ENCODE measurements at places on chromosomes 3 and 15. TPM values are rescaled to one million over a fixed set of nuclear protein-coding genes. Genes with fewer than 3 reads are reported as not detected.

The CCDC80 gene
- 8.0 TPM for total RNA-seq

The CMTM8 gene
- total RNA-seq: 7.4 TPM

The STX19 gene
- 3.1 TPM for total RNA-seq

The TADA3 gene
- total RNA-seq: 27.6 TPM

The VILL gene
- total RNA-seq: 13.2 TPM

The RAF1 gene
- 96.3 TPM for total RNA-seq

GRCh38 chr15:48865370-48866079 is 12.4 kb upstream of the EID1 start:
- no peak for DNase-seq

- DNase-seq: peak; percentile 56
Measured at GRCh38 chr15:66789029-66790025, 87.3 kb downstream of the SMAD6 start.

DNA sequence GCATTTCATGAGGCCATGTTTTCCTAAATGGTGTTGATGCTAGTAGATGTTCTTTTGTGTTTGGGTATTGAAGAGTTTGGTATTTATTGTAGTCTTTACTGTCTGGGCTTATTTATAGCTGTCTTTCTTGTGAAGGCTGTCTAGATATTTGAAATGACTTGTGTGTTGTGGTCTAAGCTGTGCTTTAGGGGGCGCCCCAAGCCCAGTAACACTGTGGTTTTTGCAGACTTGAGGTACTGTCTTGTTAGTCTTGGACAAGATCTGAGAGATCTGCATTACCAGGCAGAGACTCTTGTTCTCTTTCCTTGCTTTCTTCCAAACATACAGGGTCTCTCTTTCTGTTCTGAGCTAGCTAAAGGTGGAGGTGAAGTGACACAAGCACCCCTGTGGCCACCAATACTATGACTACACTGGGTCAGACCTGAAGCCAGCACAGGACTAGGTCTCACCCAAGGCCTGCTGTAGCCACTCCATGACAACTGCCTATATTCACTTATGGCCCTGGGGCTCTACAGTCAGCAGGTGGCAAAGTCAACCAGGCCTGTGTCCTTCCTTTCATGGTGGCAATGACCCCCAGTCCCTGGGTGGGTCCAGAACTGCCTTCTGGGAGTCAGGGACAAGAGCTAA is 152.1 kb upstream of the TBC1D5 start:
- DNase-seq: no peak

GRCh38 chr3:142944342-142944741 is 19.1 kb downstream of the PAQR9 start:
- no peak for DNase-seq

- no peak for DNase-seq
Measured at GRCh38 chr15:95293456-95294031, 1037.0 kb upstream of the NR2F2 start.

DNA sequence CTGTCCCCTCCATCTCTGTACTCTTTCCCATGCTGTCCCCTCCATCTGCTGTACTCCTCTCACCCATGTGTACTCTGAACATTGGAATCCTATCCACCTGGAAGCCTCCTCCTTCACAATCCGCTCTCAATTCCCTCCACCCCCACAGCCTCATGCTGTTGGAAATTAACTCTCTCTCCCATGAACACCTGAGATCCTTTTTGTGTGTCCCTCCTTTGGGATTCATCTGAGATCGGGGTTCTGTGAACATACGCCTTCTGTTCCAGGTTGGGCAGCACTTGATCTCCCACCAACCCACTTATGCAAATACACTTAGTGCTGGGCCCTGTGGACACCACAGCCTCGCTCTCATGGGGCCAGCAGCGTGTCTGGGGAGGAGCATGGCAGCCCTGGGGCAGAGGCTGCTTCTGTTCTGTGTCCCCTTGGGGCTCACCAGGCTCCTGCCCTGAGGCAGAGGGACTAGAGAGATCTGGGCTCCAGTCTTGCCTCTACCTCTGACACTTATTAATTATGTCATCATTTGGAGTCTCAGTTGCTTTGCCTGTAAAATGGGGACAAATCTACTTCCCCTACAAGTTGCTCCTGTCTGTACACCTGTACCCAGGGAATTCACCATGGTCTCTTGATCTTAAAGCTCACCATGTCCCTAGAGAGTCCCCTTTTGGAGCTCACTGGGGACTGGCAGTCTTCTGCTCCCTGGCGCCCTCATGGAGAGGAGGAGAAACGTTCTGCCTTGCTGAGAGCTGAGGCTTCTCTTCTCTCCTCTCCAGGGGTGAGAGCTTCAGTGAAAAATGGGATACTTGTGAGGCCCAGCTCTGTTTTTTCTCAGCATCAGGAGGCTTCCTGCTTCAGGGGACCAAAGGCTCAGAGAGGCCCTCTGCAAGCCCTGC is 42.7 kb downstream of the ITGA11 start:
- peak; percentile 28 for DNase-seq

DNA sequence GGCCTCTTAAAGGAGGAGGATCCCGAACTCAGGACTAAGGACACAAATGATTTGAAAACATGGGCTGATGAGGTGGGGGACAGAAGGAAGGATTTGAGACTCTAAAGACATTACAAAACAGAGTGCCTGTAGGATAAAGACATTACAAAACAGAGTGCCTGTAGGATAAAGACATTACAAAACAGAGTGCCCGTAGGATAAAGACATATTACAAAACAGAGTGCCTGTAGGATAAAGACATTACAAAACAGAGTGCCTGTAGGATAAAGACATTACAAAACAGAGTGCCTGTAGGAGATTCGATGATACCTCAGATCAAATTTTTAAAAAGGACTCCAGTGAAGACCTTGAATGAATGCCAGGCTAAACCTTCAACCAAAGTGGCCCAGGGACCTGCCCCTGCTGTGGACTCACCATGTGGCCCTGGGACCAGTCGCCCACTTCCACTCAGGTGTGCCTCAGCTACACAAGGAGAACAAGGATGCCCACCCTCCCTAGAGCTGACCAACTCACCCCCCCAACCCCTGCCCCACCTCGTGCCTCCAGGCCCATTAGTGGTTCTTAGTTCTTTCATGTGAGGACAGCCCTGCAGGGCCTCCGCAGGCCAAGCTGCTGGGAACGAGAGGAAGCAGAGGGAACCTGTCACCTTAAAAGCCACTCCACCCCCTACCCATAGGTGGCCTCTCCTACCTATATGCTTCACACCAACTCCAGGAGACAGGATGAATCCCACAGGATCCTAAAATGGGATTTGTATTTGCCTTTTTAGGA is 59.8 kb downstream of the SH3BP5 start:
- DNase-seq: peak; percentile 60

DNA sequence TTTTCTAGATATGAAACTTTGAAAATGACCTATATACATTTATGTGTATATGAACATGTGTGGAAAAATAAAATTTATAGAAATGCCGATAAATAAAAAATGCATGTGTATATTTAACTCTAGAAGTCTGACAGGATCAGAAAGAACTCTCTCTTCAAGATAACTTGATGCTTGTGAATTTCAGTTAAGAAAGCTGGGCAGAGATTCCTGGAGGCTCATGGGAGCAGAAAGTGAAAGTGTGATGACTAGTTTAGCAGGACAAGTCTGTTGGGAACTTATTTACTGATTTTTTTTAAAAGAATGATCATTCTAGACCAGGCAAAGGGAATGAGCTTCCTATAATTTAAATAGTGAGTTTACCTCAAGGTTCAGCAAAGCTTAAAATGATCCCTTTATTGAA is 81.5 kb upstream of the KCNAB1 start:
- DNase-seq: no peak

DNA sequence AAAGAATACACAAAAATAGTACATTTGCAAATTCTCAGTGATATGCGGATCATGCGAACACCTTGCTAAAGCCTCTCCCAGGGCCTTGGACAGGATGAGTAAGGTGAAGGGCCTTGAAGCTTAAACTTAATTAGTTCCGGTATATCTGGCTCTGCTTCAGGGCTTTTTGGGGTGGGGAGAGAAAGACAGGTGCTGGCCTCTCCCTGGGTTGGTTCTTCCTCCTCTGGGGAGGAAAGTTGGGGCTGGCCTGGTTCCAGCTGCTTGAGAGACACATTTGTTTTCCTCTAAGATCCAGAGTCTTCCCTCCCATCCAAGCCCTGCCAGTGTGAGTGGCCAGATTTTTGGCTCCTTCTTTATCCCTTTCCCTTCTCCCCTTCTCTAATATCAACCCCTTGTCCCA is 64.7 kb upstream of the EPHB3 start:
- no peak for DNase-seq

DNA sequence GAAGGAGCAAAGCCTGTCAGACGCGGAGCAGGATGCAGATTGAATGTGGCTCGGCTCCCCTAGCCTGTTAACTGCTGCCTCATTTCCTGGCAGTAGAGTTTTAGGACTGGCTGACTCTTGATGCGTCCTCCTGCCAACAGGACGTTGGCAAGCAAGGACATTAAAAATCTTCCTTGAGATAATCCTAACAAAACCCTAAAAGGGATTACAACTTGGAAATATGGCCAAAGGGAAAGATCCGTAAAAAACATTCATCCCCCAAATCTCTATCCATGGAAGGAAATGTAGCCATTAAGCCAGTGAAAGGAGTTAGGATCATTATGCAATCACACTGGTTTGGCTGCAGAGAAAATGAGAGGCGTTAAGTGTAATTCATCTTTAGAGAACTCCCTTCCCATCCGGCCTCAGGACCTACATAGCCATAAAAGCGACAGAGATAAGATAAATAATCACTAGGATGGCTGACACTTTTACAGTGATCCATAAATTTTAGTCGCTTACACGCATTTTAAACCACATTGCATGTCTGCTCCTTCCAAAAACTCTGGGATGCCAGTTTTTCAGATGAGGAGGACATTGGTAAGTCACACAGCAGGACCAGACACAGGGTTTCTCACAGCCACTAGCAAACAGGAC is 44.5 kb upstream of the C3orf80 start:
- DNase-seq: no peak

DNA sequence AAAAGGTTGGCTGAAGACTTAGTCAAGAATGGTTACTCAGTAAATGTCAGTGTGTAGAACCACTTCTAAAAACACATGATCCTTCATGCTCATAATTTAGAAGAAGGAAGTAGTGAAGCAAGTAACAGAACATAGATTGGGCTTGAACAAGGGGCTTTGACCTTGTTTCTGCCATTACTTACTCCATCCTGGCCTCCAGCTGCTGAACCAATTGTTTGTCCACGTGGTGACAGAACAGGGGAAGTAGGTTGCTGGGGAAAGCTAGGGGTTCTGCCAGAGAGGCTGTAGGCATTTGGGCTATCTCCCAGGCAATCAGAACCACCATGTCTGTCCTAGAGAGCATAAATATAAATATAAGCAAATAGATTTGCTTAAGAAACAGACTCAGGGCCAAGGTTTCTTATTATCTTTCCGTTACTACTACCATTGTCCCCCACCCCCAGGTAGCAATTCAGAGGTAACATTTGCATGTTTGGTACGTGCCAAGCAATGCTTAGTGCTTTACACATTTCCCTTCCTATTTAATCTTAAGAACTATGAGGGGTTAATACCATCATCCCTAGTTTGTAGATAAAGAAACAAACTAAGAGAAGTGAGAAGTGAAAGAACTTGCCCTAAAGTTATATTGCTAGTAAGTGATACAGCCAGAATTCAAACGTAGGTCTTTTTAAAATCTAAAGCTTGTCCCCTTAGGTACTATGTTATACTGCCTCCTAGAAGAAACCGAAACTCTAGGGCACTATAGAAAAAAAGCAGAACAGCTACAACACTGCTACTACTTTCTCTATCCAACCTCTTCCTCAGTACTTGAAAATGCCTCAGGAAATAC is 3.0 kb upstream of the SPG11 start:
- no peak for DNase-seq

- DNase-seq: no peak
Measured at GRCh38 chr3:73719413-73719851, 94.7 kb upstream of the PDZRN3 start.

DNA sequence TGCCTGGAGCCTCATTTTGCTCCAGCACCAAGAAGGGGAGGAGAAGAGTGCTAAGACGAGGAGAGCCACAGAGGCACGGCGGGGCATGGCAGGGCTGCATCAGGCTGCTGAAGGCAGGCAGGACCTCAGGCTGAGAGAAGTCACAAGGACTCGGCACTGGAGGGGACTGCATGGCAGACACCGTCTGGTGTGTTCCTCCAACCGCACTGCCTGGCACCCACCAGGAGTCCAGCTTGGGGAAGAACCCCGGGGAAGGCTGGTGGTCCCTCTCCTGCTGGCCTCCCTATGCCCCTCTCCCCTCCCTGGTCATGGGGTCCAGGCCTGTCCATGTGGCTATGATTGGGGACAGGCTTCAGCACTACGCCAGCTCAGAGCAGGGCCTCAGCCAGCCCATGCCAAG is 153.2 kb upstream of the MEF2A start:
- DNase-seq: no peak

Data from suprapubic skin (tissue), 4 donors.